ENCODE measurements at places on chromosomes 7 and 10.
A peak's percentile ranks its signal among the peaks of the same experiment; 100 is the strongest.

GRCh38 chr7:12581897-12582296, 11.4 kb downstream of the SCIN start:
- no peak for DNase-seq

GRCh38 chr10:110044681-110045080, 36.9 kb downstream of the ADD3 start:
- DNase-seq = no peak

GRCh38 chr10:118046395-118047156, at the start of gene RAB11FIP2:
Gene RAB11FIP2 (minus strand): TSS chr10:118046941. CDS start chr10:118046163, 778 bp downstream.
- DNase-seq = peak; percentile 93

- DNase-seq = no peak
These were observed 454.5 kb upstream of the SEMA3D start for GRCh38 chr7:85641331-85641730.

GRCh38 chr10:22712211-22712955, 2.0 kb downstream of the PIP4K2A start:
- no peak for DNase-seq

GRCh38 chr7:126996659-126997058, 256.1 kb downstream of the GRM8 start:
- DNase-seq = no peak

DNA sequence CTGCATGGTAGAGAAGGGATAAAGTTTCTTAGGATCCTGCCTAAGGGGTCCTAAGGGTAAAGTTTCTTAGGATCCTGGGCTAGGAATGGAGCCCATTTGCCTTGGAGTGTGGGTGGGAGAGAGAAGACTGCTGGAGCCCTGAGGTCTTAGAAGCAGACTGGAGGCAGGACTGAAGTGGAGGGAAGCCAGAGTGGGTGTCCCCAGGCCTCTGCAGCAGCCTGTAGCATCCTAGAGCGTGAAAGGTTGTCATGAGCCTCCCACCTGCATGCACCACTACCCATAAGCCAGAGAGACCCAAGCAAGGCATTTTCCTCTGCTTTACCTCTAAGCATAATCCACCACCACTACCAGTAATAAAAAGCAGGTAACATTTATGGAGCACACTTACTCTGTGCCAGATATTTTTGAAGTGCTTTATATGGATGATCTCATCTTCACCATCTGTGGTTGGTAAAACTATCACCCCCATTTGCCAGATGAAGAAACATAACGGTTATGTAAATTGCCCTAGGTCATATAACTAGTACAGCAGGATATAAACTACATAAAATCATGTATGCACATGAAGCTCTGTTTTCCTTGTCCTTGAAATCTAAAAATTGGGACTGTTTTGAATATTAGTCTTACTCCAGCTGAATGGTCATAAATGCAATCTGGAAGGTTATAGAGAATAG, 103.5 kb upstream of the CCDC6 start:
- DNase-seq = no peak

DNA sequence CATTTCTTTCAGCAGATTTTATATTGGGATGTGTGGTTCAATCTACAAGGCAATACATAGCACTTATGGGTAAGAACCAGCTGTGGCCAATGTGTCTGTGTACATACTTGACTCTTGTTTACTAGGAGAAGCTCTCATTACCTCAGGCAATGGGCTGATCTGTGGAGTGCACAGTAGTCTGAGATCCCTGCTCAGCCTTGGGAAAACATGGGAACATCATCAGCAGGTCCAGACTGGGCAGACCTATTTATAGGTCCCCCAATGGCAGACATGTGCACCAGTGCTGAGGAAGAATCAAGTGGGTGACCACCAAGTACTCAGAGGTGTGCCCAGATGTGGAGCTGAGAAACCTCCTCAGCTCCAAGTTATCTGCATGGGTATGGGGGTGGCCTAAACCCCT, 349.7 kb downstream of the KIF20B start:
- DNase-seq = no peak

DNA sequence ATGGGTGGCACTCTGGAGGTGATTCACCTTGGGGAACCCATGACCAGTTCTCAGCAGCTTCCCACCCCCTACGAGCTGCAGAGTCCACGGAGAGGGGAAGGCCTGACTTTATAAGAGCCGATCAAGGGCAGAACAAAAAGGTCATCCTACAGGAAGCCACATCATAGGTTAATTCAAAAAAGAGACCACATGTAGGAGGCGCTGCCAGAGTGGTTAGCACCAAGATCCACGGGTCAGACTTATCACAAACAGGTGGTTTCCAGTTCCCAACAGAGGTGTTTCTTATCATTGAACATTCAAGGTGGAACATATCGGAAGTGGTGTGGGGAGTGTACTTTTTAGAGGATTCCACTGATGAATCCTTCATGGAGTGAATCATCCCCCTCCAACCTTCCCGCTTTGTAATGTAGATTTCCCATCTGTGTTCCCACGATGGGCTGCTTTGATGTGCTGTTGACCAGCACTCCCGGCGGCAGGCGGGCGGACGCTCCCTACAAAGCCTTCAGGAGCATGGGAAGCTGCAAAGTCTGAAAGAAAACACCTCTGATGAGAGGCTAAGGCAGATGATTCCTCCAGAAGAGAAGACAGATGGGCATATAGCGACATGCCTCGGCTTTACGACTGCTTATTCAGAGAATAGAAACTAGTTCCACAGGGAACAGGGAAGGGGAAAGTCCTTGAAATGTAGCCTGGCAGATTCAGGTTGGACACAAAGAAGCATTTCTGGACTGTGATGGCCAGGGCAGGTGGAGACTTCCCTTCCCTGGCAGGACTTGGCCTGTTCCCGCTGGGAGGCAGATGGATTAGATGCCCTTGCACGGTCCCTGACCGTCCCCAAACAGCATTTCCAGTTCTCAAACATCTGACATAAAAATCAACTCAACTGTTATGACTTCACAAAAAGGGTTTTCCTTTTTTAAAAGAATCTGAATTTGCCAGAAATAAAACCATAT, 66.5 kb downstream of the AFAP1L2 start:
- no peak for DNase-seq

DNA sequence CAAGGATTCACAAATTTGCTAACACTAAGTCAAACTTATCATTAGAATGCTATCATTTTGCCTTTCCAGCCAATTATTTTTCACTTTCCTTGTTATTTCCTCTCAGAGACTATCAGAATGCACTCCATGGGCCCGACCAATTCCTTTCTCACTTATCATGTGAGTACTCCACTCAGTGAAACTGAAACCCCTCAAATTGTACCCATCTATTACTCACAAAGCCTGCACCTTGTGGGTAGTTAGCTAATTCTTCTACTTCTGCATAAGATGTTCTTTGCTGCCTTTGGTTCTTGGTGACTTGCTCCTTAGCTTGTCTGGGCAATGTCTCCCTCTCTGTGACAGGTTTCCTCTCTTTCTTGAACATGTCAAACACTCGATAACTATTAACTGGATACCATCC, 35.2 kb upstream of the MBL2 start:
- DNase-seq = no peak

- no peak for DNase-seq
These were observed 5.1 kb downstream of the UBE2H start for GRCh38 chr7:129947701-129948100.

DNA sequence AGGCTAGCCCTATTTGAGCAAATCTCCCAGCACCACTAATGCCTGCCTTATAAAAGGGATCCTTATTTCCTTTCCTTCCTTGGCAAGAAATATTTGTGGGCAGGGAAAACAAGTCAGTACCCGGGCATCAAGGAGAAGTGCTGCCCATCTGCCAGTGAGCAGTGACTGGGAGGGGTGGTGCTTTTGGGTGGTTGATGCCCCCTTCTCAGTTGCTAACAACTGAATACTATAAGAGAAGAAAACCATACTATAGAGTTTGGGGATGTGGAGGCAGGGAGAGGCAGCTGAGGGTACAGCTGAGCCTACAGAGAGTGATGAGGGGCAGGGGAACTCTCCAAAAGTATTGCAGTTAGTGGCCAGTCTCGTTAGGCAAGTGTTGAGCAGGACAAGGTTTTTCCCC, 39.3 kb downstream of the OGDH start:
- no peak for DNase-seq

- no peak for DNase-seq
These were observed 34.9 kb downstream of the CALML3 start for GRCh38 chr10:5559642-5560141.

DNA sequence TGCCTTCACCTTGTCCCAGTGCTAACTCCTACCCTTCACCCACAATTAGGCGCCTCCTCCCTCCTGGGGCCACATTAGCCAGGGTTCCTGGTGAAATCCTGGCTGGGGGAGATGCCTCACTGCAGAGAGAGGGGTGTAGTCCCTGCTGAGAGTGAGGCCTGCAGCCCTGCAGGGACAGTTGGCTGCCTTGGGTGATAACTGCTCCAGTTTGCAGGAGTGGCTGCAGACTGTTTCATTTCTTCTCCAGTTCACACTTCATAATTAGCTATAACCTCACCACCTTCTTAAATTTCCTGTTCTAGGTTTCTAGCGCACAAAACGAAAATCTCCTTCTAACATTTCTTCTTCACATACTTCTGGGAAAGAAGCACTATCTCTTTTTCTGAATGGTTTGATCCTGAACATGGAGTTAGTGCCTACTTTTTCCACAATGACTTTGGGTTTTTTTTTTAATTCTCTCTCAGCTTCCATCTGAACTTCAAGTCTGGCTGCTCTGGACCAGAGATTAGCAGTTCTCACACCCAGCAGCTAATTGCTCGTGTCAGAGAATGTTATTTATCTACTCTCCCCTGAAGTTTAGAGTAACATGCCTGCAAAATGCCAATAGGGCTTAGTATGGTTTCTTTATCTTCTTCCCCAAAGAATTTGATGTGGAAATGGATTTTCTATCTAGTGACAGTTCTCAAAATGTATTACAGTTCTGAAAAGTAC, 15.5 kb upstream of the JAZF1 start:
- no peak for DNase-seq

- no peak for DNase-seq
These were observed 63.9 kb downstream of the GFRA1 start for GRCh38 chr10:116208956-116209567.

DNA sequence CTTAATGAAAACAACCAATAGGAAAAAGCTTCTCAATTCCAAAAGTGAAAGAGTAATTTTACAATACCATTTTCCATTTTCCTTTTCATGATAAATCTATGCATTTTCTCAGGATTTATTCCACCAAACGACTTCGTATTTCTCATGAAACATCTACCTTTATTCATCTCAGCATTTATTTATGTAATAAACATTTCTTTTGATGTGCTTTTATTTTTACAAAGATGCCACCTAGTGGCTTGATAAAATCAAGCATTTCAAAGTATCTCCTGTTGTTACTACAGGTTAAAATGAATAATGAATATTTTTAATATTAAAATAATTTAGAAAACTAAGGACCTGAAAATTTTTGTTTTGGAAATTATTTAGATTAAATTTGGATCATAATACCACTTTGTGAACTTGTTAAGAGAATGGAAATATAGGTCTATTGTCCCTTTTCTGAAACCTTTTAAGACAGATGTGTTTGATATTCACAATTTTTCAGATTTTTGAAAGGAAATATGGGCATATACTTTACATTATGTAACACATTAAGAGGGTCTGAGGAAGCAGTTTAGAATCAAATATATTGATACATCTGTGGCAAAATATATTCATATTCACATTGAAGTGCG, 2.7 kb upstream of the IQUB start:
- no peak for DNase-seq

DNA sequence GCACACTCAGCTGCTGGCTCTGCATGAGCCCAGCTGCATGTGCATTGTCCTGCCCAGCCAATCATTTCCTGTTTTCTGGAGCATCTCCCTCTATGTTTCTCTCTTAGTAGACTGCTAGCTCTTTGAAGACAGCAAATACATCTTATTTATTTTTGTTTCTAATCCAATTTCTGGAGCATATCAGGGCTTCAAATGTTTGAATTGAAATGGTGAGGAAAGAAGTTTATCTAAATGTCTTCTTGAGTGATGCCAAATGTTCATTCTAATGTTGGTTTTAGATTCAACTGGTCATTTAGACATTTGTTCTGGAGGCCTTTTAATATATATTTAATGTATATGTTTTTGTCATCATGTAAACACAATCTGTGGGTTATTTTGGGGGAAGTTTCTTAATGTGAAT, 141.9 kb downstream of the DNAJB9 start:
- no peak for DNase-seq

GRCh38 chr7:84154991-84155781, 39.4 kb downstream of the SEMA3A start:
- DNase-seq = no peak

DNA sequence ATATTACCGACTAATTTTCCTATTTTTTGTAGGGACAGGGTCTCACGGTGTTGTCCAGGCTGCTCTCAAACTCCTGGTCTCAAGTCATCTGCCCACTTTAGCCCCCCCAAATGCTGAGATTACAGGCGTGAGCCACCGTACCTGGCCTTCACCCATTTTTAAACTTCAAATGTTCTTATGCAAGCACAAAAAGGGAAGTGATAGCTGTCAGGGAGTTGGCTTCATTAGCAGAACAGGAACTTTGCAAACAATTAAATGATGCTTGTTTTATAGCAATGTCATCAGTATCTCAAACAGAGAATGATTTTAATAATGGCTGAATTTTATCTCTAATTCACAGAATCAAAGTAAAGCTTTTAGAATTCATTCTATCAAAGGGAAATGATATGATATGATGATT, 49.8 kb upstream of the FAM171A1 start:
- DNase-seq = no peak

GRCh38 chr7:104230606-104231005, 22.8 kb upstream of the ORC5 start:
- no peak for DNase-seq

GRCh38 chr7:17689361-17689902, 250.9 kb downstream of the SNX13 start:
- DNase-seq = no peak

GRCh38 chr7:47601119-47601880, 19.4 kb upstream of the TNS3 start:
- DNase-seq = no peak

DNA sequence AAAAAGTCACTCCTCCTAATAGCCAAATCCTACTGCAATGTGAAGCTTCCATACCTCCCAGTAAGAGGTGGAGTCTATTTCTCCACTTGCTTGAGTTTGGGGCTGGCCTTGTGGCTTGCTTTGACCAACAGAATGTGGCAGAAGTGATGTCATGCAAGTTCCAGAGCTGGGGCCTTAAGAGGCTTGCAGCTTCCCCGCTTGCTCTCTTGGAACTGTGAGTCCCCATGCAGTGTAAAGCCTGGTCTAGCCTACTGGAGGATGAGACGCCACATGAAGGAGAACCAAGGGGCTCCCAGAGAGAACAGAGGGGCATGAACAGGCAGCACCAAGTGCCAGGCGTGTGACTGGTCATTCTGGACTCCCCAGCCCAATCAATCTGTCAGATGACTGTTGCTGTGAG, 58.6 kb upstream of the OPALIN start:
- DNase-seq = no peak

- DNase-seq = no peak
These were observed at the start of gene TRIL for GRCh38 chr7:28958235-28958979. Gene TRIL (minus strand): TSS chr7:28958330. CDS start chr7:28958046, 284 bp downstream.

GRCh38 chr10:121284936-121285335, 313.3 kb downstream of the FGFR2 start:
- DNase-seq = no peak

Measured in stimulated activated CD4-positive, alpha-beta T cell treated with anti-CD3 and anti-CD28 coated beads, Interleukin-15, amount 100 ng/mL, for 1 hour (primary cell).